ENCODE measurements at places on chromosomes 11 and 22.

GRCh38 chr11:86041975-86042378 is 26.9 kb downstream of the PICALM start:
- DNase-seq = no peak

GRCh38 chr11:63603180-63603518 is 11.1 kb downstream of the PLAAT3 start:
- DNase-seq = no peak

GRCh38 chr11:1200611-1201191 is 22.2 kb upstream of the MUC5B start:
- DNase-seq = no peak

DNA sequence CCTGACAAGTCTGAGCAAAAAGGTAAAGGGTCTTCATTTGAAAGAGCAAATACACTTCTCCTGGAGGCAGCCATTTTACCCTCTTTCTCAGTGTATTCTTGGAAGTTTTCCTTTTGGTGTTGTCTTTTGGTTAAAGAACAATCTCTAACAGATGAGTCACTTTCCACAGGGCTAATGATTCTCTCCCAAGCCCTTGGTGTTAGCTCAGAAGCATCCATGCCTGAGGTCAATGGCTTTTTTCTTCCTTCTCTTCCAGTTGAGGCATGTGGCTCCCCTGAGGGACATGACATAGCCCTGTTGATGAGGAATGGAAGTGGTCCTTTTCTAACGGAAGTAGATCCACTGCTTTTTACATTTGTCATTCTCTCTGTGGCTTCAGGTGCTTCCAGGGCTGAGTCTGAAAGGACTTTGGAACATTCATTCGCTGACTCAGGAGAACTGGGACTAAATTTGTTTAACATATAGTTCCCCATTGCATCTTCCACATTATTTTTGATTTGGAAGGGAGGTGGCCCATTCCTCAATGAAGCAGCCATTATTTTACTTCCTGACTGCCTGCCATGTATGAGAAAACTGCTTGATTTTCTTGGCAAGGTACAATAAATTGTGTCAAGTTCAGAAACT is 13.8 kb upstream of the POGLUT3 start:
- DNase-seq = no peak

DNA sequence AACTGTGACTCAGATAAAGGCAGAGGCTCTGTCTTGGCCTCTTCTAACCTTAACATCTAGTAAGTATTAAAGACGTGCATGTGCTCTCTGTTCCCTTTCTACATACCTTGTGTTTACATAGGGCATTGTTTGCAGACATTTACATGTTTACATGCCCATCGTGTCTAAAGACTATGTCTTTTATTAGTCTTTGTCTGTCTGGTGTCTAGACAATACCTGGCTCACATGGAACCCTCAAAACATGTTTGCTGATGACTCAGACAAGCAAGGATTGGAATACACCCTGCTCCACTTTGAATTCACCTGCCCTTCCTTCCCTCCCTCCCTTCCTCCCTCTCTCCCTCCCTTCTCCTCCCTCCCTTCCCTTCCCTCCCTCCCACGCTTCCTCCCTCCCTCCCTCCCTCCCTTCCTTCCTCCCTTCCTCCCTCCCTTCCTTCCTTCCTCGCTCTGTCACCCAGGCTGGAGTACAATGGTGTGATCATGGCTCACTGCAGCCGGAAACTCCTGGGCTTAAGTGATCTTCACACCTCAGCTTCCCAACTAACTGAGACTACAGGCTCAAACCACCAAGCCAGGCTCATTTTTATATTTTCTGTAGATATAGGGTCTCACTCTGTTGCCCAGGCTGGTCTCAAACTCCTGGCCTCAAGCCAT is 23.7 kb upstream of the SORL1-AS1 start:
- no peak for DNase-seq

DNA sequence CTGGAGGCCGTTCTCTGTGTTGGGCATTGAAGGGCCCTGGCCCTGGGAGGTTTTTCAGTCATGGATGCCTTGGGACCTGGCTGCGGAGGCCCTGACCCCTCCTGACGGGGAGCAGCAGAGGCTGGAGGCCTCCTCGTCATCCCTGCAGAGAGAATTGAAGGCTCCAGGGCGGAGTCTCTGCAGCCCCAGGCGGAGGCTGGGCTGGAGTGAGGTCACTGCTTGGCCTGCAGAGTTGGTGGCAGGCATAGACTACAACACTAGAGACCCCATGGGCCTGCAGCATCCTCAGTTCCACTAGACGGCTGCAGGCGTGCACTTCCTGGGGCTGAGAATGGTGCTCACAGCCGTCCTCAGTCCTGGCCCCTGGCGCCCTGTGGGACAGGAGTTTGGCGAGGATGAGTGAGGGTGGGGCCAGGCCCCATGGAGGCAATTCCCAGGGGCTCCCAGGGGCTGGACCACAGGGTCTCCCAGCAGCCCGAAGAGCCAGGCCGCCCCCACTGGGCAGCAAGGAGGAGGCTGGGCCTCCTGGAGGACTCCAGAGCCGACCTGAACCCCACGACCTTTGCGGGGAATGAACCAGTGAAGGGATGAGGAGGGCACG is 1194.9 kb downstream of the BRD1 start:
- DNase-seq = no peak

GRCh38 chr11:131884461-131885073 is 514.2 kb downstream of the NTM start:
- no peak for DNase-seq

DNA sequence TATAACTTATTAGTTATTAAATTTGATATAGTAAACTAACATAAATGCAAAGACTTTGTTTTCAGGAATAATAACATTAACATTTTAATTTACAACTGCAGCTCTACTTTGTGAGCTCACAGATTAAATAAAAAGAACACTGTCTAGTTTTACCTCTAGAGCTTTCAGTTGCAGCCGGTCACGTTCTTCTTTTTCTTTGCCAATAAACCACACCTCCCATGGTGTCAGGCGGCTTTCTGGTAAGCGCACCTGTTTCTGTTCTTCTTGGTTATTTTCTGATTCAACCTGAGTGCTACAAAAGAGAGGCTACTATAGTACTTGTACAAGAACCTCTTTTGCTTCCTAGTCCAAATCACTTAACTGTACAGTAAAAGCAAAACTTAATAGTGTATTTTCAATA is 5.8 kb downstream of the CCDC34 start:
- no peak for DNase-seq

- no peak for DNase-seq
Measured at GRCh38 chr22:30351226-30351625, 5.5 kb downstream of the SF3A1 start.

DNA sequence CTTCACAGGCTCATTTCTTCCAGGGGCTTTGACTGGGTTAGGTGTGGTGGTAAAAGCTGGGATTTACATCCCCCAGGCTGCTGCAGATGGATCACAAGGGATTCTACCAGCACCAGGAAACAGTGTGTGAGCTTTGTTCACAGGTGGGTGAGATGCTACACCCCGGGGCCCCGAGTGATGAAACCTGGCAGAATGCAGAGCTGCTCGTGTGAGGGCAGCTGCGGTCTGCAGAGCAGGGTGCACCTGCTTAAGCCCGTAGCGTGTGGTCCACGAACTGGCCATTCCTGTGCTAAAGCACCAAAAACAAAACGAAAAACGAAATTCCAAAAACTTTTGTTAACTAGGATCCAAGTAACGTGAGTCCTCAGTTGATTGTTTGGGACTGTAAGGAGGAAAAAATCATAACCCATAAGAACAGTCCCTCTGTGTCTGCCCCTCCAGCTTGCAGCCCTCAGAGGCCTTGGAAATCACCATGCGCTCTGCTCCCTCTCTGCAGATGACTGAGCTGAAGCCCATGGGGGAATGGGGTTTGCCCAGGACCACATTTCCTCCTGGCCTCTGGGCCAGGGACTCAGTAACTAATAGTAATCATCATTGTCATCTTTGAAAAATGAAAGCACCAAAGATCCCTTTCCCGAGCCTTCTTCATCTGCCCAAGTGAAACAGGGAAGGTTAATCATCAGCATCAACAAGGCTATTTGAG is 24.6 kb downstream of the ELF5 start:
- no peak for DNase-seq

DNA sequence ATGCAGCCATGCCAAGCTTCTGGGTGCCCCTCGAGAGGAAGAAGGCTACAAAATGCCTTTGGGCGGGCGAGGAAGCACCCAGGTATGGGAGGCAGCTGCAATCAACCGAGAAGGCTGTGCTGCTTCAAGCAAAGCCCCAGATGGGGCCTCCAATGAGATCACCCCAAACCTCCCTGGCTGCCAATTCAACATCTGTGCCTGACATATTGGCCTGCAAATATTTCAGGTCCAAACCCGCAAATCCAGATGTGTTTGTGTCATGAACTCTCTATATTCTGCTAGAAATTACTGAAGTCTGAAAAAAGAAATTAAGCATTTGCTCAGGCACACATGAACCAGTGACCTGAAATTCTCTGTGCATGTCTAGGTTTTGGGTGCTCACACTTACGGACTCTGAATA is 78.8 kb upstream of the RCN1 start:
- DNase-seq = no peak

GRCh38 chr11:2816941-2817421 is 68.6 kb downstream of the CDKN1C start:
- DNase-seq = no peak

DNA sequence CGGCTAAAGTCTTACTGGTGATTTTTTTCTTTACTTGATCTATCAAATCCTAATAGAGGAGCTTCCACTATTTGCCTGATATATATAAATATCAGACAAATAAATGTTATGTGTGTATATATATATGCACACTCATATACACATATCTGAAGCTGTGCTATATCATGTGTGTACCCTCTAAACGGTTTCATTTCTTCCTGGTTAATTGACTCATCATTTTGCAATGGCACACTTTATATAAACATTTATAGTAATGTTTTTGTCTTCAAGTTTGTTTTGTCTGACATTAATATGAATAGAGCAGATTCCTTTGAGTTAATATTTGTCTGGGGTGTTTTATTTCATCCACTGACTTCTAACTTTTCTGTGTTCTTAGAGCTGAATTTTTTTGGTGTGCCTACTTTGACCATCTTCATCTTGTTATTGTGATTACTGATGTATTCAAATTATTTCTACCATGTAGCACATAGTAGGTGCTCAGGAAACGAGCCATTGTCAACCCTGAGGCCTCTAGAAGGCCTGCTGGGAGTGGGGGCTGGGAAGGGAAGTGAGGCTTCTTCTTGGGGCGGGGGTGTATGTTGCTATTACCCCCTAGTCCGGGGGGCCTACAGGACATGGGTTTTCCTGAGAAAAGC is 82.6 kb downstream of the LRRC32 start:
- no peak for DNase-seq

GRCh38 chr11:116888024-116888423 is 50.6 kb upstream of the APOA1 start:
- no peak for DNase-seq

GRCh38 chr11:1760351-1761109 is 3.2 kb downstream of the CTSD start:
- DNase-seq = no peak

GRCh38 chr11:14882196-14882595 is 9.8 kb downstream of the CYP2R1 start:
- no peak for DNase-seq

- no peak for DNase-seq
Measured at GRCh38 chr11:104011044-104011443, 25.4 kb upstream of the DDI1 start.

DNA sequence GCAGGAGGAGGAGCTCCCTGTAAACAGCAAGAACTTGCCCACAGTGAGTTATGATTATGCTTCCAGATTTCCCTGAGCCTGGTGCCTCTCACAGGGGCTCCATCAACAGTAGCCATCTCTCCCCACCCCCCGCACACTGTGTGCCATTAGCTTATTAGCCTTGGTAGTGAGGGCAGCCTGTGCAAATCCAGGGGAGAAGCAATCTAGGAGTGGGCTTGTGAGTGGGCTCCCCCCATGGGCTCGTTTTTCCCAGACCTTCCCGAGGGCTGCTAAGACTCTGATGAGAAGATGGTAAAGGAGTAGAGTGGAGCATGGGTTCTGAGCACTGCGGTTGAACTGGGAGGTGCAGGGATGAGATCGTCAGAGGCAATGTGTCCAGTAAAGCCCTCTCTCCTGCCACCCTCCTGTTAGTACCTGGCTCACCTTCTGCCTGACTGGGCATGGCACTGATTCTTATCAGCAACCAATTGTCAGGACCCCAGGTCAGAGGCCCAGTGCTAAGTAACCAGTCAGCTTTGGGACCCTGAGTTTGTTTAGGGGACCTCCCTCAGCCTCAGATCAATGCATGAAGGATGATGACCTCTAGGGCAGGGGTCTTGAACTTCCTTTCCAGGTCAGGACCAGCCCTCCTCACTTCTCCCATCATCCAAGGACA is 38.4 kb upstream of the TP53I11 start:
- DNase-seq = no peak

- DNase-seq = no peak
Measured at GRCh38 chr22:29256606-29257325, 11.0 kb downstream of the RHBDD3 start.

DNA sequence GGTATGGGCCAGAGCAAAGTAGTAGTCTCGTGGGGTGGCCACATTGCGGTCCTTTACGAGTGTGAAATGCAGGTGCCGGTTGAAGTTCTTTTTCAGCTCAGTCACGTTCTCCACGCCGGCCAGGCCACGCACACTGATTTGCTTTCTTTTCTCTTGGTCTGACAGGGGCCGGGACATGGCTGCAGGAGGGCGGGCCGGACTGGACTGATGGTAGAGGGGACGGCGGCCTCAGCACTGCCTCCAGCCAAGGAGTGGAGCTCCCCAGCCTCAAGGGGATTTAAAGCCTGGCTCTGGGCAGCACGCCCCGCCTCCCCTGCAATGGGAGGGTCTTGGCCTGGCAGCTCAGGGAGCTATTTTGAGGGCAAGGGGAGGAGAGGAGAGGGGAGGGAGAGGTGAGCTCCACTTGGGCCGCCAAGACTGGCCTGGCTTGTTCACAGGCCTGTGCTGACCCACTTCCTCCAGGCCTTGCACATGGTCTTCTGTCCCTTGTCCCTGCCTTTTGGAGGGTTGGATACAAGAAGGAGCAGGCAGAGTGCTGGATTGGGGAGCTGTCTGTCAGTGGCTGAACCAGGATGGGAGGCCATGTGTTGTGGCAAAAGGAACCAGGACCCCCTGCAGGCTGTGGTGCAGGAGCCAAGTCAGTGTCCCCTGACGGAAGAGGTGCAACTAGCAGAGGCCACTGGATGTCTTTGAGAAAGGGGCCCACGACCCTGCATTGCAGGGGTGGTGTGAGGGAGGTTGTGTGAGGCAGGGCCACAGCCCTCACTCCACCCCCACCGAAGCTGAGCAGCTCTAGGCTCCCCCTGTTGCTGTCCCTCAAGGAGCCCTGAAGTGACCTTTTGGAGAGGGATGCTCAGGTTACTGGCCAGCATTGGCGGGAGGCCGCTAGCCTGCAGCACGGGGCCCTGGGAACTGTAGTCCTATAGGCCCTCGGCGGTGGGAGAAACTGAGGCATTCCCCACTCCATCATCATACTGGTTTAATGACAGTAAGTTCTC is at the start of gene PYGM:
Gene PYGM (minus strand): TSS at position 253 of the 998 bp plus-strand sequence. CDS start 76 bp downstream, at position 177.
- no peak for DNase-seq

Data from esophagus squamous epithelium (tissue), 5 donors.